T1000 (cell line): ENCODE measurements at places on chromosomes 12 and 14.

DNA sequence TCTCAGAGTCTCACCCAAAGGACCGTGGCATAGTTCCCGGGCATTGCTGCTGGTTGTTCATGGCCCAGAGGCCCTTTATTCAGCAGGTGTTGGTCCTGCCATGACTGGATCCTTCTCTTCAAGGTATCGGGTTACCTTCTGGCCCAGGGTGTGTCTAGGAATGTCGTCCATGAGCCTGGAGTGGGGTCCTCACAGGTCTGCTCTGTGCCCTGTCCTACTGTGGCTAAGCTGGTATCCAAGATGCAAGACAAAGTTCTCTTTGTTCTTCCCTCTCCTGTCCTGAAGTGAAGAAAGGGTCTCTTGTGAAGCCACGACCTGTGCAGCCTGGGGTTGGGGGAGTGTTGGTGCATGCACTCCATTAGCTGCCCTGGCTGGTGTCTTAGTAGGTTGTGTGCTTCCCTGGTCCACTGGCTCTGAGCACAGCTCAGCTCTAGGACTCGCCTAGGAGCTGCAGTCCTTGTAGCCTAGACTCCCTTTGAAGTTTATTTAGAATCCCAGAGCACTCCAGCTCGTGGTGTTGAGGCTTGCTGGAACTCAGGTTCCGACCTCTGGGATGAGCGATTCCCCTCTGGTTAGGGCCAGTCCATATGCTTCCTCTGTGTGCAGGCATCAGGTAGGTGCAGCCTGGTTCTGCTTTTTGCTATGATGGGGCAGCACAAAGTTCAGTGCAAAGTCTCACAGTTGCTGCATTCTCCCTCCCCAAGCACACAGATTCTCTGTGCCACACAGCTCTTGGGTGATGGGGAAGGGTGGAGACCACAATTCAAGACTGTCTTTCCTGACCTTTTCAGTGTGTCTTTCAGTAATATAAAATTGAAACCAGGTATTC lies 117.4 kb downstream of the NUBPL start:
- no peak for DNase-seq

- DNase-seq, result no peak
Measured at GRCh38 chr14:93375673-93376156, 28.7 kb downstream of the COX8C start.

- no peak for DNase-seq
Measured at GRCh38 chr12:59980476-59980875, 384.6 kb downstream of the SLC16A7 start.

GRCh38 chr14:68937471-68938270 lies 41.4 kb downstream of the ACTN1 start:
- DNase-seq, result no peak

GRCh38 chr12:47110718-47111391 lies 31.1 kb upstream of the AMIGO2 start:
- no peak for DNase-seq

DNA sequence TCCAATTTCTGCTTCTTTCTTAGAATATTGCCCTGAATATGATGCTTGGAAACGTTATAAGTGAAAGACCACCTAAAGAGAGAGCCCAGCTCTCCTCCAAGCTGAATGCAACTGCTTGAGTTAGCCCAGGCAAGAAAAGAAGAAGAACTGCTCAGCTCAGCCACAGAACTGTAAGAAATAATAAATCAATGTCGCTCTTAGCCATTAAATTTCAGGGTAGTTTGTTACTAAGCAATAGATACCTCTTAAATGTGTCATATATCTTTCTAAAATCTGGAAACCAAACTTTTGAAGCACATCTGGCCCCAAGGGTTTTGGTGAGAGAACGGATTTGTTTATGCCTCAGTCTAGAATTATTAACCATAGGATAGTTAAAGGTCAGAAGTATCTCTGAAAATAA lies 50.4 kb downstream of the SLC6A15 start:
- DNase-seq, result no peak

- DNase-seq, result no peak
Measured at GRCh38 chr12:30450872-30451271, 244.8 kb downstream of the IPO8 start.

GRCh38 chr12:103773109-103773910 lies 67.7 kb downstream of the NT5DC3 start:
- DNase-seq, result no peak
